Thymus (tissue), 14 donors: ENCODE measurements at places on chromosomes 5 and 9.

- DNase-seq, result peak; percentile 63
These were observed 725 bp upstream of the NIPBL start for GRCh38 chr5:36875790-36876298.

GRCh38 chr9:91315191-91315590 lies 46.5 kb downstream of the AUH start:
- DNase-seq, result no peak

- no peak for DNase-seq
These were observed 466.8 kb upstream of the BRINP1 start for GRCh38 chr9:119836036-119836435.

- no peak for DNase-seq
These were observed 6.2 kb upstream of the SPINK4 start for GRCh38 chr9:33233626-33234342.

- no peak for DNase-seq
These were observed 87.8 kb downstream of the RAI14 start for GRCh38 chr5:34743878-34744277.

GRCh38 chr5:154970759-154971158 lies 29.9 kb downstream of the MRPL22 start:
- DNase-seq, result no peak

DNA sequence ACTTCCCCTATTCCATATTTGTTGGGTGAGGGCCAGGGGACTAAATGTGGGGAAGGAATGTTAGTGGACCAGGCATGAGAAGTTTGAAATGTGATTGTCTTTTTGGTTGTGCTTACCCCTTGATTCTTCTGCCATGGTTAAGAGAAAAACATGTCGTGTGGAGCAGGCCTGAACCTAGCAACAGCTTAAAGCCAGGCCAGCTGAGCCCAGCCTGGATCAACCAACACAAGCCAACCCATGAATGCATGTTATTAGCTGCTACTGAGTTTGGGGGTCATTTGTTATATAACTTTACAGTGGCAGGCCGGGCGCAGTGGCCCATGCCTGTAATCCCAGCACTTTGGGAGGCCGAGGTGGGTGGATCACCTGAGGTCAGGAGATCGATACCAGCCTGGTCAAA lies 52.4 kb upstream of the TRIO start:
- no peak for DNase-seq

GRCh38 chr9:84340535-84340934 lies at the start of gene SLC28A3:
TSS of gene SLC28A3 (minus strand) at chr9:84340758. CDS start at chr9:84340633, 125 bp downstream.
- DNase-seq, result no peak

GRCh38 chr5:40480392-40480791 lies 199.3 kb upstream of the PTGER4 start:
- no peak for DNase-seq

GRCh38 chr9:22008717-22009505 lies at the start of gene CDKN2B:
TSS of gene CDKN2B (minus strand) at chr9:22009305. CDS start at chr9:22008953, 352 bp downstream.
- DNase-seq, result no peak

GRCh38 chr9:102631559-102631958 lies 363.6 kb upstream of the CYLC2 start:
- DNase-seq, result no peak

DNA sequence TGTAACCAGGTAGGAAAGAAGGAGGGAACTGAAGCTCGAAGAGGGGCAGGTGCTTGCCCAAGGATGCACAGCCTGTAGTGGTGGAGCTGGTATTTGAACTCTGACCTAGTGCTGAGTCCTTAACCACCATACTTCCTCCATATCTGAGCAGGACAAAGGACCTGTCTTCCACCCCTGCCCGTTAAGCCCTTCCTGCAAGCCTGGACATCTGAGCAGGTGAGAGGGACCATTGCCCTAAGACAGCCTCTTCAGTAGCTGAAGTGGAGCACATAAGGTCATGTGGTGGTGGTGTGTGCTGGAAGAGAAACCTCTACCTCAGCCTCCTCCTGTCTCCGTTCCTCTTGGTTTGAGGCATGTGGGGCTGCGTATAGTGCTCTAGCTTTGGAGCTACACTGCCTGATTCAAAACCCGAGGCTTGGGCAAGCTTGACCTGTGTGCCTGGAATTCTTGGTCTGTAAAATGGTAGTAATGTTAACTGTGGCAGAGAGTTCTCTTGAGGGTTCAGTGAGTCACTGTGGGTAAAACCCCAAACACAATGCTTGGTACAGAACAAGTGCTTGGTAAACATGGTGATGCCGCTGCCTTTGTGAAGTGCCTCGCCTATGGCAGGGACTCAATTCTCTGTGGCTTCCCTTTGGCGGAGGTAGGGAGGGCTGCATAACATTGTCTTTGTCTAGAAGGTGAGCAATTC lies 7.4 kb downstream of the GALNT10 start:
- no peak for DNase-seq

DNA sequence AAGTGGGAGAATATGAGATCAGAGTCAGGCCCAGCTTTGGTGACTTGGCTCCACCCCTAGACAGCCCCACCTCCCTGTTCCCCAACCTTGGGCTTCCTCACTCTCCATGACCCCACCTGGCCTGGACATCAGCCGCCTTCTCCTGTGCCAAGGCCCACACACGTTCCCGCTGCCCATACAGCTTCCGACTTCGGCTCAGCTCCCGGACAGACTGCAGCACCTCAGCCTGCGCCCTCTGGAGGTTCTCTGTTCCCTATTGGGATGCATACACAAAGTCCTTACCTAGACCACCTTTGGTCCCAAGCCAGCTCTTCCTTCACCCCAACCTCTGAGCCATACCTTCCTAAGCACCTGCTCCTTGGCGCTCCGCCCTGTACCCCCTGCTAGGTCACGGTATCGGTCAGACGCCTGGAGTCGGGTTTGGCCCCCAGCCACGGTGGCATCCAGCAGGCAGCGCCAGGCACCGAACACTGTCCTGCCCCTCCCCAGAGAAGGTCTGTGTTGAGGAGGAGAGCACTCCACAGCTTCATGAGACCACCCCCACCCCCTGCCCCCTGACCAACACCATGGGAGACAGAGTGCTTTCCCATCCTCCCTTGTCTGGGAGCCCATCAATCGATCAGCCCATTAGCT lies 2.0 kb downstream of the FCHSD1 start:
- DNase-seq, result no peak

- DNase-seq, result no peak
These were observed 72.7 kb downstream of the SPATA31C2 start for GRCh38 chr9:88065619-88066018.

- DNase-seq, result no peak
These were observed 40.8 kb upstream of the FSTL4 start for GRCh38 chr5:133652951-133653759.

DNA sequence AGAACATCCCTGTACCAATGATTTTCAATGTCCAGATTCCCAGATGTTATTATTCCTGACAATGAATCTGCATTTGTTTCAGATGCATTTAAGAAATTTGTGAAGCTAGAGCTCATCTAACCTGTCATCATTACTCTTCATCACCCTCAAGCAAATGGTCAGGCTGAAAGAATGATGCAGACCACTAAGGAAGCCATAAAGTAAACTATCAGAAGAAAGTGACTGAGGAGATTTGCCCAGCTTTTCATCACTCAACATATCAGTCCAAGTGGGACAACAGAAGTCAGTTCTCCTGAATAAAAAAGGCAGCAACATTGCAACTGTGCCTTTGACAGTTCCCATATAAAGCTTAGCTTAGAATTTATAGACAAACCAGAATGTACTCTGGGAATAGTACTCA lies 419.9 kb downstream of the PDE4D start:
- DNase-seq, result no peak

- no peak for DNase-seq
These were observed 87.7 kb downstream of the ENTREP1 start for GRCh38 chr9:69412741-69413150.

GRCh38 chr5:60333005-60333571 lies 366.9 kb downstream of the DEPDC1B start:
- DNase-seq, result no peak

GRCh38 chr9:82449986-82450385 lies 461.4 kb downstream of the SPATA31D1 start:
- DNase-seq, result no peak

DNA sequence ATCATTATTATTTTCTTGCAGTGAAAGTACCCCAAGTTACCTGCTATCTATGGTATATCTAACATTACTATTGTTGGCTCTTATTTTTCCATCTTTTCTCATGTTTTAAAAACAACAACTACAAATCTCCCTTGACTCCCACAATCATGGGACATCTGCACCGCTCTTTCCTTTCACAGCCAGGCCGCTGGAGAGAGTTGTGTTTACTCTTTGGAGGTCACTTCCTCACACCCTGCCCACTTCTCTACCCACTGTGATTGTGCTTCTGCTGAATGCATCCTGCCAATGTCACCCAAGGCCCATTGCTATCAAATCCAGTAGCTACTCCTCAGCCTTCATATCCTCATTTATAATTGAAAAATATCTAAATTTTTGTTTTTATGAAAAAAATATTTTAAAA lies 29.7 kb downstream of the SLC28A3 start:
- DNase-seq, result no peak

DNA sequence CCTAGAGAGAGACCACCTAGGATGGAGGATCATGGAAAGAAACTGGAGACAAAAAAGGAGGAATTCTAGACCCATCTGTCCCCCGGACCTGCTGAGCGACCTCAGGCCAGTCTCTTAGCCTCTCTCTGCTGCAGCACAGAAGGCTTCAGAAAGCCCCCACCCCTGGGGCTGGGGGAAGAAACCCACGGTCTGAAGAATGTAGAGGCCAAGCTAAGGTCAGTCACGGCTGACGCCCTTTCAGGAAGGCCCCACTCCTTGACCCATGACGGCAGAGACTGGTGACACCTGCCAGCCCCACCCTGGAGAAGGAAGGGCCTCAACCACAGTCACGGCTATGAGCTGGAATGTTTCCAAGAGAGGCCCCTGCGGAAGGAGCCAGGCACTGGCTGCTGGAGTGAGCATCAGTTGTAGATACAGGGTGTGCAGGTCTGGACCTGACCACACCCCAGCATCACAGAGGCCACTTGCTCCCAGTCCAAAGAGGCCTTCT lies 120.5 kb upstream of the BOD1 start:
- no peak for DNase-seq

GRCh38 chr5:150516011-150516410 lies 8.1 kb downstream of the NDST1 start:
- no peak for DNase-seq

DNA sequence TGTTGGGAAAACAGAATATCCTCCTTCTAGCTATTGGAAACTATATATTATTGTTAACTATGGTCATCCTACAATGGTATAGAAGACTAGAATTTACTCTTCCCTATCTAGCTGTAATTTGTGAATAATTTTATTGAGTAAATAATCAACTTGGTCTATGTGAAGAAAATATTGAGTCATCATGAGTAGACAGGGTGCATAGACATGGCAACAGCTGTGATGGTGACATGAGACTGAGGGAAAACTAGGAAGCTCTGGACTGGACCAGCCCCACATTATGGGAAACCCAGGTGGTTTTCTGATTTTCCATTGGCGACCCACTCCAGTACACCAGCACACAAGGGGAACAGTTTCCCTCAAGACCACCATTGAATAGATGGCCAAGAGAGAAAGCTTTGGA lies 95.0 kb downstream of the APBA1 start:
- no peak for DNase-seq

DNA sequence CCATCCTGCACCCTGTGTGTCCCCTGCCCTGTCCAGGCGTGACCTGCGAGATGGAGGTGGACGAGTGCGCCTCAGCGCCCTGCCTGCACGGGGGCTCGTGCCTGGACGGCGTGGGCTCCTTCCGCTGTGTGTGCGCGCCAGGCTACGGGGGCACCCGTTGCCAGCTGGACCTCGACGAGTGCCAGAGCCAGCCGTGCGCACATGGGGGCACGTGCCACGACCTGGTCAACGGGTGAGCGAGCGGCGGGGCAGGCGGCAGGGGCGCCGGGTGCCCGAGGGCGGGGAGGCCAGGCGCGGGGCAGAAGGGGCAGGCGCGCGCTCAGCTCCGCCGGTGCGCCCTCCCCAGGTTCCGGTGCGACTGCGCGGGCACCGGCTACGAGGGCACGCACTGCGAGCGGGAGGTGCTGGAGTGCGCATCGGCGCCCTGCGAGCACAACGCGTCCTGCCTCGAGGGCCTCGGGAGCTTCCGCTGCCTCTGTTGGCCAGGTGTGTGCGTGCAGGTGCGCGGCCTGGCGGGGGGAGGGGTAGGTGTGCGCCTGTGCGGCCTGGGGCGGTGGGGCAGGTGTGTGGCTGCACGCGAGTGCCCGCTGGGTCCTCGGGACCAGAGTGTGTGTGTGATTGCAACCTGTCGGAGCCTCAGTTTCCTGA lies 10.0 kb downstream of the CRB2 start:
- no peak for DNase-seq

DNA sequence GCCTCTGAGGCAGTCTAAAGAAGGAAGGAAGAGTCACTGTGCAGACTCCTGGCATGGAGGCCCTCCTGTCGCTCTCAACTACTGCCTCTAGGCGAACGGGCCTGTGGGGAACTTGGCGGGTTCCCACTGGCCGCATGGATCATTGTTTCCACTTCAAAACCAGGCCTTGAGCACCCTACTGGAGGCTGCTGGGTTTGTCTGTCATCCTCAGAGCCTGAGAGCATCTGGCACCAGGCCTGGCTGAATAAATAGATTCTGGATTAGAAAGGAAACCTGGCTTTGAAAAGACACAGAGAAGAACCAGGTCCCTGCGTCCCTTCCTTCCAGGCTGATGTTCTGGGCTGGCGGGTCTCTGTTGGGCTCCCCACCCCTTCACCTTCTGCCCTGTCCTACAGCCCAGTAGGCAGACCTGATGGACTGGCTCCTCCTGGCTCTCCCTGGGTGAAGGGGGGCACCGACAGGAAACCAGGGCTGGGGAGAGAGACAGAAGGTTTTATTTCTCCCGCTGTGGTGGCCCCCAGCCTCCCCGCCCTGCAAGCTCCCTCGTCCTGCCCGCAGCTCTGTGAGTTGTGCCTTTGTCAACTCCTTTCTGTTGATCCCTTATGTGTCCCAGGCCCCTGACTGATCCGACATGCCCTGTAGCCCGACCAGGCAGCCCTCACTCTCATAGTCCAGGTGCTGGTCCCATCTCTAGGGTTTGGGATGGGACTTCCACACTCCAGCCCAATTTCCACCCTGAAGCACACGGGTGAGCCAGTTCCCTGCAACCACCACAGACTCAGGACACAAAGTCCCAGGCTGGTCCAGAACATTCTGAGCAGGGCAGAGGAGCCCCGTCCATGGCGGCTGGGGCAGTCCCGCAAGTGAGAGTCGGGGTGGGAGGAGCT lies 50.1 kb downstream of the ADAMTS2 start:
- DNase-seq, result no peak

DNA sequence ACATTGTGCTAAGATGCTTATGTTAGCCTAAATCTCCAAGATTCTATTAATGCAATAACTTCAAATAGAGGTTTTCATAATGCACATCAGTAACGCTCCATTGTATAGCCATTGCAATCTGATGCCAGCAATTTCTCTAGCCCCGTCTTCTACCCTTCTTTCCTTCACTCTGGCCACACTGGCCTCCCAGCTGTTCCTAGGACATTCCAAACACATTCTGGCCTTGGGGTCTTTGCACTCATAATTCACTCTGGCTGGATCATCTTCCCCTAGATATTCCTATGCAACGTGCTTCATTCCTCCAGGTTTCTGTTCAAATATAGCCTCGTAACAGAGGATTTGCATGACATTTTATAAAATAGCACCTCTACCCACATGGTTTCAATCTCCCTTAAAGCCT lies 23.3 kb downstream of the FAM81B start:
- DNase-seq, result no peak

- DNase-seq, result no peak
These were observed 118.1 kb upstream of the CCDC112 start for GRCh38 chr5:115414406-115415142.
